CD4-positive, CD25-positive, alpha-beta regulatory T cell (primary cell): ENCODE measurements at places on chromosomes 13 and 19.
A peak's percentile ranks its signal among the peaks of the same experiment; 100 is the strongest.

DNA sequence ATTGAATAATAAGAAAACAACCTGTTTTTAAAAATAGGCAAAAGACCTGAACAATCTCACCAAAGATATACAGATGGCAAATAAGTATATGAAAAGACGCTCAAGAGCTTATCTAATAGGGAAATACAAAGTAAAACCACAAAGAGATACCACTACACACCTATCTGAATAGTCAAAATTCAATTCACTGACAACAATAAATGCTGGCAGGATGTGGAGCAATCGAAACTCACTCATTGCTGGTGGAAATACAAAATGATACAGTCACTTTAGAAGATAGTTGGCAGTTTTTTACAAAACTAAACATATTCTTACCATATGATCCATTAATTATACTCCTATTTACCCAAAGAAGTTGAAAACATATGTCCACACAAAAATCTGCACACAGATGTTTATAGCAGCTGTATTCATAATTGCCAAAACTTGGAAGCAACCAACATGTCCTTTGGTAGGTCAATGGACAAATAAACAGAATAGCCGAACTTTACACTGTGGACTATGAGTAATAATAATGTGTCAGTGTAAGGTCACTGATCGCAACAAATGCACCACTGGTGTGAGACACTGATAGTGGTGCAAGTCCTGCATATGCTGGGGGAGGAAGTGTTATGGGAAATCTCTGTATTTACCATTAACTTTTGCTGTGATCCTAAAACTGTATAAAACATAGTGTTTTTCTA, 20.8 kb downstream of the ZC3H13 start:
- peak; percentile 52 for DNase-seq

DNA sequence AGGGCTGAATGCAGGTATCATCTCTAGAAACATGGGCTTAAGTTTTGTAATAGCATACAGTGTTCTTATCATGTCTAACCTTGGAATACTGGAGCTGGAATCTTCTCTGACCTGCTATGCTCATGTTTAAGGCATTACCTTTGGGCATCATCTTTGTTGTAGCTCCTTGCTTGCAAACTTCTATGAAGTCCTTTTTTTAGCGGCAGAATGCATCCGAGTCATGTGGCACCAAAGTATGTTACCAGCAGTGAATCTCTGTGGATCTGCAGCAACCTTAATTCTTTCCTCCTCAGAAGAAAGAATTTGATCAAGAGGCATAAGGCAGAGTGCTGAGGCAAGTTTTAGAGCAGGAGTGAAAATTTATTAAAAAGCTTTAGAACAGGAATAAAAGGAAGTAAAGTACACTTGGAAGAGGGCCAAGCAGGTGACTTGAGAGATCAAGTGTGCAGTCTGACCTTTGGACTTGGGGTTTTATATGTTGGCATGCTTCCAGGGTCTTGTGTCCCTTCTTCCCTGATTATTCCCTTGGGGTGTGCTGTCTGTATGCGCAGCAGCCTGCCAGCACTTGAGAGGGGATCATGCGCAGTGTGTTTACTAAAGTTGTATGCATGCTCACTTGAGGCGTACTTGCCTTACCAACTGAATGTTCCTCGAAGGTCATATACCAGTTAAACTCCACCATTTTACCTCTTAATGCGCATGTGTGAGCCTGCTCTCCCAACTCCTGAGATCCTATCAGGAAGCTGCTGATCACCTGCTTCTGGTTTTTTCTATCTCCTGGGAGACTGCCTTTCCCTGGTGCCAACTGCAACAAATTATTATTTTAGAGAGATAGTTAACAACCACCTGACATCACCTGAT, 115.5 kb downstream of the LACC1 start:
- DNase-seq: no peak

- DNase-seq: no peak
Observed at GRCh38 chr13:111281751-111282311, 38.6 kb upstream of the TEX29 start.

DNA sequence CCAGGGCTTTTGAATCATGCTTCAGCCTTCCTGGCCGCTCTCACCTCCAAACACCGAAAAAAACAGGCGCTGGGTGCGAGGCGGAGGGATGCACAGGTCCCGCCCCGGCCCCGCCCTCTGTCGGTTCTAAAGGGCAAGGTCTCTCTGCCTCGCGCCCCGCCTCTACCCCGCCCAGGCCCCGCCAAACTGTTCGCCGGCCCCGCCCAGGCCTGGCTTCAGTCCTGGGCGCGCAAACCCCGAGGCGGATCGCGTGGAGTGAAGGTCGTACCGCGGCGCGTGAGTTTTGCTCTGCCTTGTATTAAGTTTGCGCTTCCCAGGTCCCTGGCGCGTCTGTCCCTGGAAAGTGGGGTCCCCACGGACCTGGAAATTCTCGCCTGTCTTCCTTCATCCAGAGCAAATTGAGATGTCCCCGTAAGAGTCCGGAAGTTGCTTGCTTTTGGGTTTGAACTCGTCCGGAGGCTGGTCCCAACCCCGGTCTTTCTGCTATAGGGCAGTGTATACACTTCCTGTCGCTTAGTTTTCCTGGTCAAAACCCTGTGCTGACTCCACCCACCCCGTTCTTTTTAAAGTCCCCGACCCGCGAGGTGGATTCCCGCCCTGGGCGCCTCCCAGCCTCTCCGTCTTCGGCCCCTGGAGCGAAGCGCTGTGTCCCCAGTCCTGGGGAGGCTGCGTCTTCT, 8.4 kb downstream of the ZNF808 start:
- peak; percentile 82 for DNase-seq

GRCh38 chr19:18429717-18430416, 8.1 kb downstream of the ISYNA1 start:
- DNase-seq: no peak

GRCh38 chr19:39351537-39352064, 9.4 kb downstream of the SAMD4B start:
- peak; percentile 33 for DNase-seq
